ENCODE measurements at places on chromosomes 12 and 14. TPM values are rescaled to one million over a fixed set of nuclear protein-coding genes. Genes with fewer than 3 reads are reported as not detected.

The TIGAR gene
- total RNA-seq = 18.7 TPM

The PGF gene
- 120 TPM for total RNA-seq

The CLEC4A gene
- total RNA-seq = 0.36 TPM

The INTS13 gene
- total RNA-seq = 70.8 TPM

The PPFIA2 gene
- 10.2 TPM for total RNA-seq

The KLRD1 gene
- total RNA-seq = 0.08 TPM

- peak; percentile 30 for DNase-seq
Measured at GRCh38 chr12:82314406-82314892, 43.7 kb downstream of the CCDC59 start.

GRCh38 chr12:113874326-113874725, 91.8 kb downstream of the RBM19 start:
- no peak for DNase-seq

GRCh38 chr14:41663473-41663850, 56.8 kb downstream of the LRFN5 start:
- DNase-seq = no peak

GRCh38 chr14:39393289-39393688, 38.9 kb downstream of the FBXO33 start:
- no peak for DNase-seq

DNA sequence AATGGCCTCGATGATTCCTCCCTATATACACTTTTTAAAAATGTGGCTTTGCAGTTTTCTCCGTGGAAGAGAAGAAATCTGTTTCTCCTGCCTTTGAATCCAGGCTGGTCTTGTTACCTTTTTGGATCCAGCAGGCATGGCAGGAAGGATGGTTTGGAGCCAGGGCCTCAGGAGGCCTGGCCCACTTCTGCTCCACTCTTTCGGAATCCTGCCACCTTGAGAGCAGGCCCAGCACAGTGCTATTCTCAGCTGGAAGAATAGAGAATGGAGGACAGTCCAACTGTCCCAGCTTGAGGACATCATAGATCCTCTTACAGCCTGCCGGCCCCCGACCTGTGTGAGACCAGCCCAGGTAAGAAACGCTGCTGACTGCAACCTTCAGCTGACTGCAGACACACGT, 421.5 kb downstream of the FUT8 start:
- DNase-seq = no peak

GRCh38 chr12:31321897-31322228, 4.1 kb downstream of the SINHCAF start:
- DNase-seq = no peak

DNA sequence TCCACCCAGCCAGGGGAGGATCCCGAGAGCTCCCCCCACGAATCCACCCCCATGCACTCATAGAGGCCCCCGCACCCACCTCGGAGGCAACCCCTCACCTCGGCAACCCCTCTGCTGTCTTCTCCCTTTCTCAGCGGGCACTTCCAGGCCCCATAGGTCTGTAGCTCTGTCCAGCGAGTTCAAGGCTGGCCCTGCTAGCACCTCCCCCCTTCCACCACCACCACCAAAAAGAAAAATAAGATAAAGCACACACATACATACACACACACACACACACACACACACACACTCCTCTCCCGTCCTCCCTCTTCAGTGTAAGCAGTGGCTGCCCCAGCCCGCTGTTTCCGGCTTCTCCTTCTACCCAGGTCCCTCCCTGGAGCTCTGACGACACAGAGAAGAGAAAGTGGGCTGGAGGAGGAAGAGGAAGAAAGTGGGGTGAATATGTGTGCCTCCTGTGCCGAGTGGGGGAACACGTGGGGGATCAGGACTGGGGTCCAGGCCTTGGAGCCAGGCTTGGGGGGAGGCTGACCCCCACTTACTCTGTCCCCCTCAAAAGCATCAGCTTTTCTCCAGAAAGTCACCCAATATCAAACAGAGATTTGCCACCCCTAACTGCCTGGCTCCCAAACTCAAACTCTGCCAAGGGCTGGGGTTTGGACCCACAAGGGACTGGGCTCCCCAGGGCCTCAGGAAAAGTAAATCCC, at the start of gene STAT6:
TSS of gene STAT6 (minus strand) at position 332 of the 704 bp plus-strand sequence. CDS start 3,084 bp downstream, outside the sequence.
- DNase-seq = peak; percentile 94

GRCh38 chr12:15800278-15800677, 11.1 kb upstream of the EPS8 start:
- DNase-seq = no peak

DNA sequence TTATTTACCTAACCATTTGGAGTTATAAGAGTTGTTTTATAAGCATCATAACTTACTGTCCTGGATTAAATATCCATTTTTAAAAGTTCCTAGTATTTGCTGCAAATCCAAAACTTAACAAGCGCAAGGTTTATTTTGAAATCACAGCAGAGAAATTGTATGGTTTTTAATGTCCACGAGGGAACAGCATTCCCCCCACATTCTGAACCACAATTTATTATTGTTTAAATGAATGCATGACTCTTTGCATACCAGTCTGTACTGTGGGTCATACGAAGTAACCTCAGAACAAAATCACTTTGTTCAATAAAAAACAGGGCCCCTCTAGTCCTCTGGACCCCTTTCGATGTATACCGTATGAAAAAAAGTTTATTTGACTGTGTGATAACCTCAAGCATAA, 75.9 kb downstream of the DACT1 start:
- no peak for DNase-seq

DNA sequence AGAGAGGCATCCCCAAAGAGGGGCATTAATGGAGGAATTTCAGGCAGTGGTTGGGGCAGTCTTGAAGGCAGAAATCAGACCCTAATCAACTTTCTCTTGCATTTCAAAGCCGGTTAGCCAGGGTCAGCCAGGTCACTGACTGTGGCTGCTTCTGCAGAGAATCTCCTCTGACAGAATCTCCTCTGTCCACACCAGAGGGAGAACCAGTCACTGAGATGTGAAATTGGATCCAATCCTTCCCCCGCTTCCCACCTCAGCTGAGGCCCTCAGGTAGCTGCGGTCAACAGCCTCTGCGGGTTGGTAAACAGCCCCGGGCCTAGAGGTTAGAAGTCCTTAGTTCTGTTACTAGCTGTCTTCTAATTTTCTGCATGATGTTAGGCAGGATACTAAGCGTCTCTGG, 39.8 kb upstream of the NUAK1 start:
- DNase-seq = peak; percentile 55

DNA sequence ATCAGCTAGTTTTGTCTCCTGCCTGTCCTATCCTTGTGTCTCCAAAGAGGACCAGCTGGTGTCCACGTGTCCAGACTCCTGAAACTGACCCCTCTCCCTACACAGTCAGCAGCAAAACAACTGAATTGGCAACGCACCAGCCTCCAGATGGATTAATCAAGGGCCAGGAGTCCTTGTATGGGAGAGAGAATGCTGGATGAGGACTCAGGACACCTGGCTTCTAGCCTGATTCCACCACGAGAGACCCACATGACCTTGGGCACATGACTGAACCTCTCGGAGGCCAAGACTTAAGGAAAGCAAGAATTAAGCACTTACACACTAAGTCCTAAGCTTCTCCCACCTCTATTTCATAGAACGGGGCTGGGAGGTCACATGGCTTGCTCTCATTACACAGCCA, 60.4 kb upstream of the CMKLR1 start:
- no peak for DNase-seq

GRCh38 chr12:74412606-74413230, 124.9 kb upstream of the ATXN7L3B start:
- DNase-seq = peak; percentile 39

DNA sequence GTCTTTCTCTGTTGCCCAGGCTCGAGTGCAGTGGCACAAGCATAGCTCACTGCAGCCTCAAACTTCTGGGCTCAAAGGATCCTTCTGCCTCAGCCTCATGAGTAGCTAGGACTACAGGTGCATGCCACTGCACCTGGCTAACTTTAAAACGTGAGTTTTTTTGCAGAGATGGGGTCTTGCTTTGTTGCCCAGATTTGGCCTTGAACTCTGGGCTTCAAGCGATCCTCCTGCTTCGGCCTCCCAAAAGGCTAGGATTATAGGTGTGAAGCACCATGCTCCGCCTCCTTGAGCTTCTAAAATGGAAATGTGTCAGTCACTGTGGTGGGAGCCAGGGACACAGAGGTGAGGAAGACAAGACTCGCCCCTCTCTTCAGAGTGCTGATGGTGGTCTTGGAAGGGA, 45.6 kb downstream of the WSCD2 start:
- no peak for DNase-seq

- no peak for DNase-seq
Measured at GRCh38 chr12:115584156-115584555, 693.3 kb downstream of the MED13L start.

- DNase-seq = no peak
Measured at GRCh38 chr14:33045760-33046159, 107.1 kb downstream of the NPAS3 start.

- no peak for DNase-seq
Measured at GRCh38 chr12:79217306-79217705, 352.7 kb downstream of the SYT1 start.

DNA sequence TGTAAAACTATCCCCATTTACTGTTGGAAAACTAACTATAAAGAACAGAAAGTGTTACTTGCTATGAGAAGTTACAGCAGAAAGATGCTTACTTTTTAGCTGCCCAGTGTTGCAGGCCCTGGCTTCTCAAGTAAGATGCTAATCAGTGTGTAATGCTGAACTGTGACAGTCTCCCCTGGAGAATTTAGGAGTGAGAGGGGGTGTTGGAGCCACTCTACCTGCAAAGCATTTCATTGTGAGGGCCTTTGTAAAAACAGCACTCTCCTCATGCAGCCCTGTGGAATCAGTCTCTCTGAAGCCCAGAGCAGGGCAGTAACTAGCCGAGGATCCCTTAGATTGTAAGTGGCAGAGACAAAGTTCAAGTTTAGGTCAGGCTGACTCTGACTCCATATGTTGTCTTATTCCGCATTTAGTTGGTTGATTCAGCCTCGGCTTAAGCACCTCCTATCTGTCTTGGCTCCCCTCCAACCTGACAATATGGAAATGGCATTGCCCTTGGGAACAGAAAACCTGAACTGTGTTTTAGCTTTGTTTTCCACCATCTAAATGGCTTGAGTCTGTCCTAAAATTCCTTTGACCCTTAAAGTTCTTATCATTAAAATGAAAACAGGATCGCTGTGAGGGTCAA, 141.3 kb downstream of the PRKCH start:
- peak; percentile 65 for DNase-seq
